Type B pancreatic cell (in vitro differentiated cells): ENCODE measurements at places on chromosomes 12 and 14. TPM values are rescaled to one million over a fixed set of nuclear protein-coding genes. Genes with fewer than 3 reads are reported as not detected.

- H3K4me1 ChIP-seq, result no peaks in the 10 kb centered on the region
- H3K4me3 ChIP-seq, result no peak overlapping the region
- H3K36me3 ChIP-seq, result no peaks in the 10 kb centered on the region
- peaks cover 7% of the 10 kb centered on the region for H3K27me3 ChIP-seq
Observed at GRCh38 chr12:93540466-93540865, 32.0 kb upstream of the SOCS2 start.

- no peak overlapping the region for H3K27ac ChIP-seq
- no peaks in the 10 kb centered on the region for H3K27me3 ChIP-seq
- H3K4me1 ChIP-seq, result peaks cover 27% of the 10 kb centered on the region
- DNase-seq, result no peak
- peaks cover 41% of the 10 kb centered on the region for H3K36me3 ChIP-seq
Observed at GRCh38 chr12:65853489-65854157, 29.3 kb downstream of the HMGA2 start.

- H3K4me3 ChIP-seq, result no peak overlapping the region
- no peak overlapping the region for H3K27ac ChIP-seq
- peaks cover 20% of the 10 kb centered on the region for H3K4me1 ChIP-seq
Observed at GRCh38 chr14:76830556-76830955, 4.3 kb downstream of the LRRC74A start.

DNA sequence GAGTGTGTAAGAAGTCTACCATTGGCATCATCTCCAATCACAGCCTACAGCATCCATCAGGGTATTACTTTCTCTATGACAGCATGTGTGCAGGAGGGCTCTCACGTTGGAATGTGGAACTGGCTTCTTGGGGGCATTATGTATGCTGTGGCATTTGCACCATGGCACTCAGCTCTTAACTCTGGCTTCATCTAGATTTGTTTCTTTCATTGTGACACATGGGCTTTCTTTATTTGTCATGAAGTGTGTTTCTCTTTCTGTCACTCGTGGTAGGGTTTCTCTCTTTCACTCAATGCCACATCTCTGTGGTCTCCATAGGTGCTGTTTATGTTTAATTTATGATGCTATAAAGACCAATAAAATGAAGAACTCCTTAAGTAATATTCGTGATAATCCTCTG is 191.2 kb upstream of the GARIN2 start:
- peaks cover 3% of the 10 kb centered on the region for H3K36me3 ChIP-seq
- H3K27me3 ChIP-seq, result no peaks in the 10 kb centered on the region
- H3K4me1 ChIP-seq, result no peaks in the 10 kb centered on the region
- DNase-seq, result no peak
- H3K27ac ChIP-seq, result no peak overlapping the region

GRCh38 chr12:99024191-99024590 is 379.1 kb downstream of the APAF1 start:
- no peak overlapping the region for H3K4me3 ChIP-seq
- peaks cover 3% of the 10 kb centered on the region for H3K27me3 ChIP-seq
- no peak for DNase-seq
- no peak overlapping the region for H3K27ac ChIP-seq
- no peaks in the 10 kb centered on the region for H3K36me3 ChIP-seq
- H3K4me1 ChIP-seq, result no peaks in the 10 kb centered on the region

DNA sequence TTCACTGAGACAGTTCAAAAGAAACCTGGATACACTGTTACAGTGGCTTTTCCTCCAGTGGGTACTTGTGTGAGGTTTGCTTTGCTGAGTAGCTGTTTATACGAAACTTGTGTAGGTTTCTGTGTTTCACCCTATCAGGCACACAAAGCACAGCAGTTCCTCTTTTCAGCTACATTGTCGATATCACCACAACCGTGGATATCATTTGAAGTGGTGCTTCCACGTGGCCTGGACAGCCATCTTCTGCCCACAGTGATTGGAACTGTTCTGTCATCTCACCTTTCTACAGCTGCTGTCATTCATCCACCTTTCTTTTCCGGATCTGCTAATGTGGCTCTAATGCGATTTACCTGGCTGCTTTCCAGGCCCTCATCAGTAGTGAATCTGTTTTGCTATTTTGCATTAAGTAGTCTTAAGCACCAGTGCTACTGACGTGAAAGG is 368.8 kb downstream of the SYT1 start:
- H3K36me3 ChIP-seq, result peaks cover 4% of the 10 kb centered on the region
- H3K4me3 ChIP-seq, result no peak overlapping the region
- H3K4me1 ChIP-seq, result no peaks in the 10 kb centered on the region

DNA sequence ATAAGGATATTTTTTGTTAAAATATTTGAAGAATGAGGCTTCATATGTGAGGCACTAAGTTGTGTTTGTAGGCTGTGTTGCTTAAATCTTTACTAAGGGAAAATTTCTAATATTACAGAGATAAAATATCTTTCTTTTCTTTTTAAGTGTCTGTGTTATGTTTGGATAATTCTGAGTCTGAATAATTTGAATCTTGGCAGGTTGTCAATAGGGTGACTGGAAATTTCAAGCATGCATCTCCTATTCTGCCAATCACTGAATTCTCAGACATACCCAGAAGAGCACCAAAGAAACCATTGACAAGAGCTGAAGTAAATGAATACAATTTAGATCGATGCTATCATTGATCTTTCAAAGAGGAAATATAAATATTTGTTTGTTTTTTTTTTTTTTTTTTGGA is 29.4 kb downstream of the TMPO start:
- no peak overlapping the region for H3K4me3 ChIP-seq
- H3K27me3 ChIP-seq, result no peaks in the 10 kb centered on the region
- H3K4me1 ChIP-seq, result no peaks in the 10 kb centered on the region
- DNase-seq, result no peak

- peaks cover 48% of the 10 kb centered on the region for H3K27me3 ChIP-seq
- DNase-seq, result no peak
- peaks cover 47% of the 10 kb centered on the region for H3K4me1 ChIP-seq
Observed at GRCh38 chr14:75281654-75282019, 3.0 kb downstream of the FOS start.

GRCh38 chr14:102605029-102605428 is 12.6 kb downstream of the RCOR1 start:
- H3K4me1 ChIP-seq, result peaks cover 21% of the 10 kb centered on the region
- H3K27me3 ChIP-seq, result no peaks in the 10 kb centered on the region
- peak overlapping the region; percentile 31 for H3K27ac ChIP-seq
- no peak overlapping the region for H3K4me3 ChIP-seq

- DNase-seq, result no peak
- H3K4me1 ChIP-seq, result peaks cover 1% of the 10 kb centered on the region
- no peaks in the 10 kb centered on the region for H3K36me3 ChIP-seq
- H3K4me3 ChIP-seq, result no peak overlapping the region
- peaks cover 4% of the 10 kb centered on the region for H3K27me3 ChIP-seq
- H3K27ac ChIP-seq, result no peak overlapping the region
Observed at GRCh38 chr14:104830781-104831180, 29.9 kb downstream of the ZBTB42 start.

- H3K36me3 ChIP-seq, result no peaks in the 10 kb centered on the region
- no peak overlapping the region for H3K4me3 ChIP-seq
- peak overlapping the region; percentile 83 for H3K27ac ChIP-seq
- H3K27me3 ChIP-seq, result no peaks in the 10 kb centered on the region
- peaks cover 49% of the 10 kb centered on the region for H3K4me1 ChIP-seq
Observed at GRCh38 chr12:89946518-89947135, 238.0 kb upstream of the ATP2B1 start.

- H3K27me3 ChIP-seq, result no peaks in the 10 kb centered on the region
- peaks cover 39% of the 10 kb centered on the region for H3K4me1 ChIP-seq
- no peak for DNase-seq
- H3K4me3 ChIP-seq, result peak overlapping the region; percentile 99
- peak overlapping the region; percentile 100 for H3K27ac ChIP-seq
- peaks cover 16% of the 10 kb centered on the region for H3K36me3 ChIP-seq
Observed at GRCh38 chr14:69398818-69399210, 322 bp downstream of the SLC39A9 start.

DNA sequence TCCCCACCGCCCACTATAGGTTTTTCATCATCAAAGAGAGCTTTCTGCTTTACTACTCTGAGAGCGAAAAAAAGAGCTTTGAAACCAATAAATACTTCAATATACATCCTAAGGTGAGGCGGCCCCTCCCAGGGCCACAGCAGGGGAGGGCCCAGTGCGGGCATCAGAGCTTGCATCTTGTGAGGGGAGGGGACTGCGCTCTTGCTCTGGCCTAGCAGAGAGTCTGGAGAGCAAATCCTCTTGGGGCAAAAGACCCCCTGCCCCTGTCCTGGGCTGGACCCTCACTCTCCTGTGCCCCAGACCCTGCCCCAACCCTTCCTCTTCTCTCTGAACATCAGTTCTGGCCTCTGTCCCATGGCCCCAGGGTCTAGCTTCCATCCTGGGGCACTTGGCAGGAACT is 15.6 kb downstream of the PLEKHD1 start:
- peaks cover 13% of the 10 kb centered on the region for H3K27me3 ChIP-seq
- no peak overlapping the region for H3K27ac ChIP-seq
- DNase-seq, result no peak
- no peaks in the 10 kb centered on the region for H3K36me3 ChIP-seq
- H3K4me3 ChIP-seq, result no peak overlapping the region
- no peaks in the 10 kb centered on the region for H3K4me1 ChIP-seq

GRCh38 chr12:59056966-59057365 is 136.7 kb upstream of the LRIG3 start:
- no peak overlapping the region for H3K4me3 ChIP-seq
- no peaks in the 10 kb centered on the region for H3K4me1 ChIP-seq
- no peak overlapping the region for H3K27ac ChIP-seq
- no peaks in the 10 kb centered on the region for H3K27me3 ChIP-seq
- DNase-seq, result no peak
- no peaks in the 10 kb centered on the region for H3K36me3 ChIP-seq

GRCh38 chr14:31898838-31899528 is 178.1 kb upstream of the ARHGAP5 start:
- H3K27ac ChIP-seq, result no peak overlapping the region
- no peak overlapping the region for H3K4me3 ChIP-seq
- no peaks in the 10 kb centered on the region for H3K36me3 ChIP-seq
- no peak for DNase-seq
- H3K4me1 ChIP-seq, result peaks cover 19% of the 10 kb centered on the region

- H3K4me1 ChIP-seq, result peaks cover 11% of the 10 kb centered on the region
- H3K27me3 ChIP-seq, result peaks cover 4% of the 10 kb centered on the region
- H3K27ac ChIP-seq, result no peak overlapping the region
- H3K4me3 ChIP-seq, result no peak overlapping the region
Observed at GRCh38 chr12:72610854-72611358, 338.7 kb downstream of the TRHDE start.

DNA sequence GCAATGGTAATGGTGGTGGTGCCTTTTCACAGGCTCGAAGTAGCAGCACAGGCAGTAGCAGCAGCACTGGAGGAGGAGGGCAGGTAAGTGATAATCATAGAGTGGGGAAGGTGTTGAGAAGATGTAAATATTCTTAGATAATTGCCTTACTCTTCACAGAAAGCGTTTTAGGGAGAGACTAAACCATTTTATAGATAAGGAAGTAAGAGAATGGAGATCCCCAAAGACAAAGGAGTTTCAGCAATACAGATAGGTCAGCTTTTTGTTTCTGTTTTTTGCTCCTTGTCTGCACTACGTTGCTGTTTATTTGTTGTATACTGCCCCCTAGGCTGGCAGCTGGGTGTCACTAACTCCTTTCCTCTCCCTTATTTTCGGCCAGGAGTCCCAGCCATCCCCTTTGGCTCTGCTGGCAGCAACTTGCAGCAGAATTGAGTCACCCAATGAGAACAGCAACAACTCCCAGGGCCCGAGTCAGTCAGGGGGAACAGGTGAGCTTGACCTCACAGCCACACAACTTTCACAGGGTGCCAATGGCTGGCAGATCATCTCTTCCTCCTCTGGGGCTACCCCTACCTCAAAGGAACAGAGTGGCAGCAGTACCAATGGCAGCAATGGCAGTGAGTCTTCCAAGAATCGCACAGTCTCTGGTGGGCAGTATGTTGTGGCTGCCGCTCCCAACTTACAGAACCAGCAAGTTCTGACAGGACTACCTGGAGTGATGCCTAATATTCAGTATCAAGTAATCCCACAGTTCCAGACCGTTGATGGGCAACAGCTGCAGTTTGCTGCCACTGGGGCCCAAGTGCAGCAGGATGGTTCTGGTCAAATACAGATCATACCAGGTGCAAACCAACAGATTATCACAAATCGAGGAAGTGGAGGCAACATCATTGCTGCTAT is 2.0 kb downstream of the SP1 start:
- H3K4me3 ChIP-seq, result peak overlapping the region; percentile 92
- no peak for DNase-seq
- H3K4me1 ChIP-seq, result peaks cover 20% of the 10 kb centered on the region
- H3K27me3 ChIP-seq, result no peaks in the 10 kb centered on the region

DNA sequence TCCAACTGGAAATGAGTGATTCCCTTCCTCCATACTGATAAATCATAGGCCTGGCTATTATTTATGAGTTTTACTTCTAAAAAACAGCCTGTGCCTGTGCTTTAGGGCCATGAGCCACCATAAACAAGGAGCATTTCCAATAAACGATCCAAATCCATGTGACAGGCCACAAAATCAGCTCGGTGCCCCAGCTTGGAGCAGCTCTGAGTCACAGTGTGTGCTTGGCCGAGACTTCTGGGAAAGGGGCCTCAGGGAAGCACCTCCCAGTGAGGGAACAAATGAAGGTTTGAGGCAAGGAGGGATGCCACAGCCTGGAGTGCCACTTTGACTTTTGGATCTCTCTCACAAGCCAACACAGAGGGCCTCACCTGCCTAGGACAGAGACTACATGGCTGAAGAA is 190.4 kb downstream of the NTF3 start:
- no peak overlapping the region for H3K27ac ChIP-seq
- no peak overlapping the region for H3K4me3 ChIP-seq
- peaks cover 3% of the 10 kb centered on the region for H3K36me3 ChIP-seq

- H3K4me1 ChIP-seq, result no peaks in the 10 kb centered on the region
- peak overlapping the region; percentile 49 for H3K4me3 ChIP-seq
- H3K27ac ChIP-seq, result peak overlapping the region; percentile 69
- no peak for DNase-seq
Observed at GRCh38 chr12:26298785-26299621, 103.6 kb downstream of the SSPN start.

DNA sequence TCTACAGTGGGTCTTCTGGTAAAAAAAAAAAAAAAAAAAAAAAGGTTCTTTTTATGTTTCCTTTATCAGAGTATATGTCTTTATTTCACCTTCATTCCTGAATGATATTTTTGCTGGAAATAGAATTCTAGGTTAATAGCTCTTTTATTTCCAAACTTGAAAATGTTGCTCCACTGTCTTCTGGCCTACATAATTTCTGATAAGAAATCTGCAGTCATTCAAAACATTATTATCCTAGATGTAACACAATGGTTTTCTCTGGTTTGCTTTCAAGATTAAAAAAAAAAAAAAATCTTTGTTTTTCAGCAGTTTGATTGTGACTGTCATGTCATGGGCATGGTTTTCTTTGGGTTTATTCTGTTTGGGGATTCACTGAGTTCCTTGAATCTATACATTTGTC is 19.5 kb downstream of the DCP1B start:
- DNase-seq, result no peak
- H3K36me3 ChIP-seq, result peaks cover 82% of the 10 kb centered on the region
- H3K27ac ChIP-seq, result no peak overlapping the region
- H3K4me3 ChIP-seq, result no peak overlapping the region
- H3K27me3 ChIP-seq, result no peaks in the 10 kb centered on the region

- no peak for DNase-seq
- H3K36me3 ChIP-seq, result no peaks in the 10 kb centered on the region
- peaks cover 17% of the 10 kb centered on the region for H3K4me1 ChIP-seq
- H3K27ac ChIP-seq, result no peak overlapping the region
- no peak overlapping the region for H3K4me3 ChIP-seq
Observed at GRCh38 chr12:115355301-115355700, 671.3 kb upstream of the TBX3 start.

The INF2 gene
- 45.6 and 78.9 TPM in 2 replicates for total RNA-seq

The TSPAN9 gene
- total RNA-seq, result 30.7 and 31.7 TPM in 2 replicates

The NEDD8 gene
- 158 and 161 TPM in 2 replicates for total RNA-seq

The BBOF1 gene
- total RNA-seq, result 6.6 and 9.0 TPM in 2 replicates

The ARF3 gene
- total RNA-seq, result 161 and 168 TPM in 2 replicates

The NXPH4 gene
- total RNA-seq, result 15.1 and 45.5 TPM in 2 replicates

The OR5AU1 gene
- total RNA-seq, result 0.17 TPM in 1 of 2 replicates, not detected in the other

The RNFT2 gene
- 8.7 and 25.0 TPM in 2 replicates for total RNA-seq

The ADAMTS20 gene
- 1.2 and 3.1 TPM in 2 replicates for total RNA-seq

The PTGER2 gene
- total RNA-seq, result 3.0 and 7.1 TPM in 2 replicates
